ENCODE measurements at places on chromosomes 2 and 18. TPM values are rescaled to one million over a fixed set of nuclear protein-coding genes. Genes with fewer than 3 reads are reported as not detected.

DNA sequence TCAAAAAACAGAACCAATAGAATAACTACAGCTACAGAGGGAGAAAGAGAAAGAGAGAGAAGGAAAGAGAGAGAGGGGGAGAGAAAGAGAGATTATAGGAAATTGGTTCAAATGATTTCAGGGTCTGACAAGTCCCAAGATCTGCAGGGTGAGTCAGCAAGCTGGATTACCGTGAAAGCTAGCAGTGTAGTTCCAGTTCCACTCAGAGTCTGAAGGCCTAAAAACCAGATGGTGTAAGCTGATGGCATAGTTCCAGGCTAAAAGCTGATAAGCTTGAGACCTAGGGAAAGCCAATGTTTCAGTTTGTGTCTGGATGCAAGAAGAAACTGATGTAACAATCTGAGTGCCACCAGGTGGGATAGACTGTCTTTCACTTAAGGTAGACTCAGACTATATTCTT, 397.7 kb downstream of the TRIB2 start:
- H3K4me1 ChIP-seq: no peaks in the 10 kb centered on the region
- DNase-seq: no peak
- H3K36me3 ChIP-seq: no peaks in the 10 kb centered on the region
- H3K27ac ChIP-seq: no peak overlapping the region
- H3K27me3 ChIP-seq: no peaks in the 10 kb centered on the region

GRCh38 chr2:164458792-164459191, 162.5 kb downstream of the GRB14 start:
- H3K27me3 ChIP-seq: no peaks in the 10 kb centered on the region
- no peak overlapping the region for H3K27ac ChIP-seq
- no peaks in the 10 kb centered on the region for H3K36me3 ChIP-seq
- H3K4me1 ChIP-seq: no peaks in the 10 kb centered on the region
- H3K4me3 ChIP-seq: no peak overlapping the region

DNA sequence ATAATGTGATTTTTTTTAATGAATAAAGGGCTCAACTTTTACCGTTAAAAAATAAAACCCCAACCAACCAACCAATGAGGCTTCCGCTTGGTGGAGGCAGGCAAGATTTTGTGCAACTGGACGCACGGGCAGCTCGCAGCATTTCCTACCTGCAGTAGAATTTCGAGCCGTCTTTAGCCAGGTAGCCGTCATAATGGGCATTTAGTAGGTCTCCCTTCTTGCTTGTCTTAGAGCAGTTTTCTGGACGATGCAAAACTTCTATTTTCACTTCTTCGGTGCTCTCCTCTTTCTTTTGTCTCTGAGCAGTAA, 316 bp downstream of the FKBP7 start:
- H3K27me3 ChIP-seq: no peaks in the 10 kb centered on the region
- DNase-seq: peak; percentile 60

GRCh38 chr2:233354971-233355574, 779 bp downstream of the DGKD start:
- H3K27me3 ChIP-seq: no peaks in the 10 kb centered on the region
- no peaks in the 10 kb centered on the region for H3K36me3 ChIP-seq
- peaks cover 53% of the 10 kb centered on the region for H3K4me1 ChIP-seq
- peak; percentile 78 for DNase-seq
- H3K4me3 ChIP-seq: peak overlapping the region; percentile 73

DNA sequence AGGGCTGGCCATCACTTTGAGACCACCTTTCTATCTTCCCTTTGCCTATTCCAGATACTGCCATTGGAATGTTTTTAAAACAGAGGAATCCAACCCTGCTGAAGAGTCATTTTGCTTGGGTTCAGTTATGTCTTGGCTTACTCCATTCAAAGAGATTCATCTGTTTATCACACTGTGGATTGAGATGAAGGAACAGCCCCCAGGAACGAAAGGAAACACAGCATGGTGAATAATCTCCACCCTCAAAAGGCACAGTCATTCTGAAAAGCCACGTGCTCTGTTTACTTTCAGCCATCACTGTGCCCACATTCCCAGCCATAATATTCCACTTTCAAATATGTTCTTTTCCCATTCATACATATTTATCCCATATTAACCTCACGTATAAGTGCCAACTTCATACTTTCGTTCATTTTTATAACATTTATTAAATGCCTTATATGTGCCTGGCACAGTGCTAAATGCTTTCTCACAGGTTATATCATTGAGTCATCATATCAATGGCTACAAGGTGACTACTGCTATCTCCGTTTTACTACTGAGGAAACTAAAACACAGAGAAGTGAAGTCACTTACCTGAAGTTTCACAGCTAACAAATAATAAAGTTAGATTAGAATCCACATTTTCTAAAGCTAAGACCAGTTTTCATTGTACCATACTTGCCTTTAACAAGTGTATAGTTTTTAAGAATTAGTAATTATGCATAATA, 143.6 kb downstream of the OSR1 start:
- H3K27me3 ChIP-seq: no peaks in the 10 kb centered on the region
- H3K4me1 ChIP-seq: peaks cover 7% of the 10 kb centered on the region
- DNase-seq: no peak
- H3K4me3 ChIP-seq: no peak overlapping the region

SP110 gene
- polyA plus RNA-seq: 41.8 TPM

DNA sequence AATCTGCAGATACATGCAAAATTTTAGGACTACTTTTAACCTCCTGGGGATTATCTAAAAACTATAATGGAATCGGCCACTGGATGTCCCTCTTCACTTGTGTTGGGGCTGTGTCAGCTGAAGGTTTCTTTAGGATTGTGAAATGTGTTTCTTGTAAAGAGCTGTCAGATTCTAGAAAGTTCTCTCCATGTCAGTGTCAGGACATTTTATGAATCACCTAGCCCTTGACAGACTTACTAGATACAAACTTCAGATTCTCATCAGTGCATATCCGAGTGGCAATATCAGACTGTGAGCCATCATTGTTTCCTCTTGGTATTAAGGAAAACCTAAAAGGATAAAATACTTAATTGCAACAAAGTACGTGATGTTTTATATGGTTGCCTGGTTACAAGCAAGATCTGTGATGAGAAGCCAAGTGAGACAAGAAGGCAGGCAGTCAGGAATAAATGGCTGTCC, 107.3 kb downstream of the CPS1 start:
- H3K4me1 ChIP-seq: no peaks in the 10 kb centered on the region
- no peaks in the 10 kb centered on the region for H3K36me3 ChIP-seq
- H3K27ac ChIP-seq: no peak overlapping the region
- H3K27me3 ChIP-seq: no peaks in the 10 kb centered on the region

- no peak overlapping the region for H3K27ac ChIP-seq
- H3K4me3 ChIP-seq: no peak overlapping the region
- H3K27me3 ChIP-seq: no peaks in the 10 kb centered on the region
- H3K36me3 ChIP-seq: no peaks in the 10 kb centered on the region
- H3K4me1 ChIP-seq: peaks cover 9% of the 10 kb centered on the region
Observed at GRCh38 chr2:10002109-10002508, 41.2 kb upstream of the KLF11 start.

DNA sequence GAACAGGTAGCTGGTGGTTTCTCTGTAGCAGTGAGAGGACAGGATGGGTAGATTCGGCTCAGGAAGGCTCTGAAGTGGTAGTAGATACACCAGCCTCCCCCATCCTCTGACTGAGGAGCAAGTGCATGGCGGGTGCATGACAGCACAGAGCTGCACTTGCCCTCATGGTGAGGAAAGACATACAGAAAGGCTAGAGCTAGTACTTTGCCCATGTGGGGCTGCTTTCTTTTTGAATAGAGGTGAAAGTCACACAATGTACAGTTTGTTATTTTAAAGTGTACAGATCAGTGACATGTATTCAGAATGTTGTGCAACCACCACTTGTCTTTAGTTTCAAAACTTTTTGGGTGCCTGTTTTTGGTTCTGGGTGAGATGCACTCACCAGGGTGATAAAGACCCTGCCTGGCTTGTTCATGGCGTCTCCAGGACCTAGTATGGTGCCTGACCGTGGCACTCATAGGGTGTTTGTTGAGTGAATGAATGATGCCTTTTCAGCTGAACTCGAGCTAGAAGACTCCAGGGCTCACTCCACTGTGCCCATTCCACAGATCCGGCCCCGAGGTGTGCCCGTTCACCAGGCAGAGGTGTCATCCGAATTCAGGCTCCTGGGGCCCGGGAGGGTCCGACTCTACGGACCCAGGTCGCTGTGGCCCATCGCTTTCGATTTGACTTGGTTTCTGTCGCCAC, 421 bp upstream of the VAMP5 start:
- H3K27ac ChIP-seq: peak overlapping the region; percentile 87
- peak overlapping the region; percentile 75 for H3K4me3 ChIP-seq
- DNase-seq: peak; percentile 68
- no peaks in the 10 kb centered on the region for H3K36me3 ChIP-seq
- H3K27me3 ChIP-seq: no peaks in the 10 kb centered on the region

GRCh38 chr2:221555494-221555846, 16.6 kb downstream of the EPHA4 start:
- no peaks in the 10 kb centered on the region for H3K27me3 ChIP-seq
- no peak overlapping the region for H3K4me3 ChIP-seq
- no peak for DNase-seq
- no peaks in the 10 kb centered on the region for H3K36me3 ChIP-seq
- no peak overlapping the region for H3K27ac ChIP-seq

- no peaks in the 10 kb centered on the region for H3K36me3 ChIP-seq
- peaks cover 98% of the 10 kb centered on the region for H3K27me3 ChIP-seq
- no peak overlapping the region for H3K27ac ChIP-seq
- DNase-seq: no peak
- no peak overlapping the region for H3K4me3 ChIP-seq
- peaks cover 30% of the 10 kb centered on the region for H3K4me1 ChIP-seq
Observed at GRCh38 chr2:219000569-219000960, 7.3 kb upstream of the CRYBA2 start.

DNA sequence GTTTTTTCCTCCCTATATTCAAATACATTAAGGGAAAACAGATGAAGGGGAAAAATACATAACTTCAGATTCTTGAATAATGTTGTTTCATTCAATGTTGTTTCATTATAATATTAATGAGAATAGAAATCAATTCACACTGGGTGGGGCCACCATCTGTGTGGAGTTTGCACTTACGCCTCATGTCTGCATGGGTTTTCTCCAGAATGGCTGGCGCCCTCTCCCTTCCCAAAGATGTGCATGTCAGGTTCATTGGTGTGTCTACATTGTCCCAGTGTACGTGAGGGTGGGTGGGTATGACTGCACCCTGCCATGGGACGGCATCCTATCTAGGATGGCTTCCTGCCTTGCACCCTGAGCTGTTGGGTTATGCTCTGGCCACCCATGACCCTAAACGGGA, 51.7 kb downstream of the COBLL1 start:
- H3K4me3 ChIP-seq: no peak overlapping the region
- H3K27me3 ChIP-seq: no peaks in the 10 kb centered on the region
- H3K4me1 ChIP-seq: peaks cover 26% of the 10 kb centered on the region
- DNase-seq: no peak

DNA sequence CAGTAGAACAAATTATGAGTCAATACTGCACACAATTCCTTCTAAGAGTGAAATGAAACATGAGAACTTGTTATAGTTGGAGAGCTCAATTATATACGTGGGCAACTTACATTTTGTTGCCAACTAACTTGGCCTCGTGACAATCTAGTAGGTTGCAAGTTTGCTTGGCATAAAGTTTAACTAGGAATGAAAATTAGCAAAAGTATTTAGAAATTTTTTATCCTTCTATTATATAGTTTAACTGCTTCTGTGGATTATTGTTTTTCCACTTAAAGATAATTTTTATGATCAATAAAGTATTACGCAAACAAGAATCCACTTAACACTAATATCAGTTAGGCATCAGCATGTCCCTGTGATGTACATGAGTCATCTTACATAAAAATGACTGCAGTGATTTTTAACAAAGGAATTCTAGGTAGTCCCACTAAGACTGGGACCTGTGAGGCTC, 41.1 kb downstream of the FAM124B start:
- H3K27ac ChIP-seq: no peak overlapping the region
- H3K27me3 ChIP-seq: no peaks in the 10 kb centered on the region
- no peak overlapping the region for H3K4me3 ChIP-seq
- DNase-seq: no peak

TET3 gene
- polyA plus RNA-seq: 1.8 TPM

- no peak overlapping the region for H3K27ac ChIP-seq
- H3K36me3 ChIP-seq: peaks cover 88% of the 10 kb centered on the region
- H3K27me3 ChIP-seq: no peaks in the 10 kb centered on the region
- DNase-seq: no peak
Observed at GRCh38 chr2:230472621-230473018, 56.6 kb downstream of the SP100 start.

DNA sequence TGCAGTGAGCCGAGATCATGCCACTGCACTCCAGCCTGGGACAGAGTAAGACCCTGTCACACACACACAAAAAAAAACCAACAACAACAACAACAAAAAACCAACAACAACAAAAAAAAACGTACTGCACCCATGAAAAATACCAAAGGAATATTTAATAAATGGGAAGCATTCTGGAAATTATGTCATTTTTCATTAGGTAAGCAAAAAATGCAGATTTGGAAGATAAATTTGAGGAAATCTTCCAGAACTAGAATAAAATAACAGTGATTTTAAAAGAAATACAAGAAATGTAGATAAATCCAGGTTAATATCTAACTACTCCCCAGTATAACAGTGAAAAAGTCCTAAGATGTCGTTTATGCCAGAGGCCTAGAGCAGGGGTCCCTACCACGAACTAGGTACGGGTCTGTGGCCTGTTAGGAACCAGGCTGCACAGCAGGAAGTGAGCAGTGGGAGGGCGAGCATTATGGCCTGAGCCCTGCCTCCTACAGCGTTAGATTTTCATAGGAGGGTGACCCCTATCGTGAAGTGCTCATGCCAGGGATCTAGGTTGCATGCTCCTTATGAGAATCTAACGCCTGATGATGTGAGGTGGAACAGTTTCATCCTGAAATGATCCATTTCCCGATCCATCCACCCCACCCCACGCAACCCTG, 21.5 kb downstream of the FAM161A start:
- H3K27ac ChIP-seq: no peak overlapping the region
- H3K4me1 ChIP-seq: no peaks in the 10 kb centered on the region
- H3K4me3 ChIP-seq: no peak overlapping the region
- no peak for DNase-seq
- no peaks in the 10 kb centered on the region for H3K36me3 ChIP-seq
- H3K27me3 ChIP-seq: no peaks in the 10 kb centered on the region

SOX11 gene
- polyA plus RNA-seq: 0.12 TPM

GRCh38 chr2:239912938-239913635, 112.1 kb downstream of the NDUFA10 start:
- no peaks in the 10 kb centered on the region for H3K27me3 ChIP-seq
- DNase-seq: no peak
- no peak overlapping the region for H3K27ac ChIP-seq

DNA sequence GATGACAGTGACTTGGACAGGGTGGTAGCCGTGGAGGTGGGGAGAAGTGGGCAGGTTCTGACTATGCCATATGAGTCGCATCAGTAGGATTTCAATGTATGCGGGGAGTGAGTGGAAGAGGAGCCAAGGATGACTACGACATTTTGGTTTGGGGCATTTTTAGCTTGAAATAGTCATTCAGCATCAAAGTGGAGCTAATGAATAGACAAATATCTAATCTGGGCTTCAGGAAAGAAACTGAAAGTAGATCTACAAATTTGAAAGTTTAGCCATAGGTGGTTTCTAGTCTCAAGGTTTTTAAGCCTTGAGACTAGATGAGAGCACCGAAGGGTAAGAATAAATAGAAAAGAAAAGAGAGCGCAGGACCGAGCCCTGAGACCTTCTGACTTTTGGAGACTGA, 58.3 kb downstream of the FEZ2 start:
- H3K27ac ChIP-seq: no peak overlapping the region
- H3K4me1 ChIP-seq: no peaks in the 10 kb centered on the region
- H3K27me3 ChIP-seq: no peaks in the 10 kb centered on the region
- DNase-seq: no peak
- H3K36me3 ChIP-seq: peaks cover 20% of the 10 kb centered on the region

- H3K27me3 ChIP-seq: no peaks in the 10 kb centered on the region
- no peak for DNase-seq
- peak overlapping the region; percentile 96 for H3K27ac ChIP-seq
- peaks cover 48% of the 10 kb centered on the region for H3K4me1 ChIP-seq
- peak overlapping the region; percentile 65 for H3K4me3 ChIP-seq
- H3K36me3 ChIP-seq: peaks cover 2% of the 10 kb centered on the region
Observed at GRCh38 chr2:96815326-96816126, 542 bp upstream of the CNNM3 start.

Measured in sigmoid colon (tissue), 7 donors.